ENCODE measurements at places on chromosomes 3 and 15.

DNA sequence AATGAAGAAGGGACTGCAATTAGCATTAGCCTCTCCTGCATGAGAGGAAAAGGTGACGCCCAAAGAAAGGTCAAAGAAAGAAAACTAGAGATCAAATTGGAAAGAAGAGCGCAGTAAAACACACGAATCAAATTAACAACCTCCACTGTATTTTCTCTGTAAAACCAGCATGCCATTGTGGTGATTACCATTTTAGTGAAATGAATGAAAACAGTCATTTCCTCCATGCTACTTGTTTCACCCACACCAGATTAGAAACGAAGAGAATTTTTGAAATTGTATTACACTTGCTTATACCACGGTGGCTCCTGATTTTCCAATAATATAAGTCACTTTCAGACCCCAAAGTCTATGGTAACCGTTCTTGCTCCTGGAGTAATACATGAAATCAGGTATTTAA, 71.6 kb downstream of the SUMF1 start:
- no peak for DNase-seq

GRCh38 chr3:124962403-124962940, 27.9 kb upstream of the MUC13 start:
- no peak for DNase-seq

DNA sequence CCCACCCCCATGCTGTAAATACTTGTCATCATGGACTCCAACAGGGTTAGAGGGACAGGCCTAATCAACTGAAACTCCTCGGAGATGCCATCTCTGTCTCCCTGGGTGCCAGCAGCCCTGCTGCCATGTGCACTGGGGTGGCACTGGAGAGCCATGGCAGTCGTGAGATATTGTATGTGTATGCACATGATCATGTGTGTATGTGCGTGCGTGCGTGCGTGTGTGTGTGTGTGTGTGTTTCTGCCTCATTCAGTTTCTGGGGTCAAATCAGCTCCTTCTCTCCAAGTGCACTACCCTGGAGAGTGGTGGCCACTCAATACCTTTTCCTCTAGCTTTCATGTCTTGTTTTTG, 3.2 kb upstream of the APEH start:
- no peak for DNase-seq

DNA sequence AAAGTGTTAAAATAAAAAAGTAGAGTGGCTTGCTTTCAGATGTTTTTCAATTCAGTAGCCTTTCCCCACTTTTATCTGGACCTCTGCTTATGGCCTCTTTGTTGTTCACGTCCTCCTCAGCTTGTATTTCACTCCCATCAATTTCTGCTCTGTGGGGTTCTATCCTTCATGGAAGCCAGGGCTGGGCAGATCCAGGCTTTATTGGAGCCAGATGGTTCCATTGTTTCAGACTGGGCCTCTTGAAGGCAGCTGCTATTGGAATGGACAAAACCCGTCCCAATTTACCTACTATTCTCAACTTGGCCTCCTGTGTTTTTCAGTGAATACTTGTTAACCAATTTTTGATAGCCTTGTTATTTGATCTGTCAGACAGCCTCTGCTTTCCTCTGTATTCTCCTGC, 10.9 kb upstream of the AADACL2 start:
- no peak for DNase-seq

DNA sequence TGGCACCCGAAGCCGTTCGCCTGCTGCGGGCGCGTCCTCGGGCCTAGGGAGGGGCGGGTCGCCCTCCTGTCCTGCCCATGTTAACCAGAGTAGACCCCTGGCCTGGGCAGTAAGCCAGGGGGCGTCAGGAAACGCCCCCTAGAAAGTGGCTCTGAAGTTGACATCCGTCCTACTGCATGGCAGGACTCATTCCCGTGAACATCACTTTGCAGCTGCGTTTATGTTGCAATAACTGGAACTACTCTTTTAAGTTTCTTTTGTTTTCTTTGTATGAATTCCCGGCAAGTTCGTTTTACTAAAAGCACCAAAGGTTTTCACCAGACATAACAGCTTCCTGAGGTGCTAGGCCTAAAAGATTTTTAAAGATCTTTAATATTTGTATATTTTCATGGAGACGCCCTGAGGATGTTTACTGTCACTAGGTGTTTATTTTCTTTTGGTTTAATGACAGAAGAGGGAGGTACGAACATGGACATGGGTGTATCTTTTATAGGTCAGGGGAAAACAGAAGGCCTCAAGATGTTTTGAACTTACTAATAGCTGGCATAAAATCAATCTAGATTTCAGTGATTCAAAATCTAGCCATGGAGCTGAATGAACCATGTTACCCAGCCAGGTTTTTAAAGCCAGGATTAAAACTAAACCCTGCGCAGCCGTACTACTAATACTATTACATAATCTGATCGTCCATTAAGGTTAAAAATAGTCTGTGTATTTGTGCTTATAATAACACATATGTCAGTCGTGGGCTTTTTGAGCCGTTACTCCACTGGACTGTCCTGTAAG, 1.0 kb downstream of the C15orf61 start:
- DNase-seq: no peak
